A673 (cell line): ENCODE measurements at places on chromosomes 6 and 20. TPM values are rescaled to one million over a fixed set of nuclear protein-coding genes. Genes with fewer than 3 reads are reported as not detected.

DNA sequence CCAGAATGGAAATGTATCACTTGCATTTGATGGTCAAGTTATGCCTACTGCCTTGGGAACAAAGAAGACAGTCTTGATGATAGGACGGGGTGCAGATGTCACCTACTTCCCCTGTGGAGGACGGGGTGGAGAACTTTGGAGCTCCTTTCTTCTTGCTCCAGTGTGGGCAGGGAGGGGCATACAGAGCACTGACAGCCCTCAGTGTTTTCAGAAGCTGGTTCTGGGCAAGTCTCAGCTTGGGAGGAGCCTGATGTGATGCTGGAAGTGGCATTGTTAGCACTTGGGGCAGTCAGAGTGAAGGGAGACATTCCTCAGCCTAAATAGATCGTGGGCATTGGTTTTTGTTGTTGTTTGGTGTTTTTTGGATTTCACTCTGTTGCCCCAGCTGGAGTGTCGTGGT lies 59.7 kb downstream of the SYNJ2 start:
- no peak for DNase-seq

The NEU1 gene
- total RNA-seq, result 28.5 and 34.3 TPM in 2 replicates

The LAMA5 gene
- total RNA-seq, result 4.2 and 13.2 TPM in 2 replicates

DNA sequence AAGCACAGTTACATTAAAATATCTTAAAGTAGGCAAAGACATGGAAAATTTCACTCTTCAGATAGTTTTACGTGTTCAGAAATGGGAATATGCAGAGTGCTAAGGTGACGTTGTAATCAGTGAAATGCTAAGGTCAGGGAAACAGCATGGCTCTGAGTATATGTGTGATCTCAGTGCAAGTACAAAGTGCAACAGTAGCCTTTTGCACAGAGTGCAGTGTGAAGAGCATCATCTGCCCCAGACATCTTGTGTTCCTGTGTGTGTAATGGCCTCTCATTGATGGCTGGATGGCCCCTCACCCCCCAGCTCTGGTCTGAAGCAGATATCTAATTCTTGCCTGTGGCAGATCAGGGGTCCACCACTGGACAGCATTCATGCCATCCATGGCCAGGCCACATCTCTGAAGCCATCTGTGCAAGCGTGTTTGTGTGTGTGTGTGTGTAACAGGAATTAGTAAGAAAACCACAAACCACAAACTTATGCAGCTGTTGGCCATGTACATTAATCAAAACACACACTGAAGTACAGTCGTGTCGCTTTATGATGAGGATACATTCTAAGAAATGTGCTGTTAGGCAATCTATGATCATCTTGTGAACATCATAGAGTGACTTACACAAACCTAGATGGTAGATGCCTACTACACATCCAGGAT lies 165.1 kb downstream of the RALGAPA2 start:
- no peak for DNase-seq

- no peak for DNase-seq
These were observed 93.2 kb downstream of the FOXF2 start for GRCh38 chr6:1482381-1483166.

DNA sequence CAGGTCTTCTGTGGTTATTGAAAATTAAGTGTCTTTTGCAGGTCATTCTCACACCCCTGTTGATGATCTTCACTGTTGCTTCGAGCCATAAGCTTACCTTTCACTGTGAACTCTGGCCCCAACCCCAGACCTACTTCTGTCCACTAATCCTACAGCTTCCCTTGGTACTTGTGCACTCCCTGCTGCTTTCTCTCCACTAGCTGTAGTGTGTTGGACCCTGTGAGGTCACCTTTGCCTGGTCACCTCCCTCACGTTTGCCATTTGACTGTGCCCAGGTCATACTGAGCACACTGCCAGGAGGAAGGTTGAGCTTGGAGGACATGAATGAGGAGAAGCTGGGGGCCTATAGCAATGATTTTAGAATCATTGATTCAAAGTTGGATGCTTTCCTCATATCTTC lies 94.0 kb downstream of the PLCB1 start:
- no peak for DNase-seq

GRCh38 chr6:160279850-160280249 lies 21.2 kb upstream of the SLC22A2 start:
- DNase-seq, result no peak

DNA sequence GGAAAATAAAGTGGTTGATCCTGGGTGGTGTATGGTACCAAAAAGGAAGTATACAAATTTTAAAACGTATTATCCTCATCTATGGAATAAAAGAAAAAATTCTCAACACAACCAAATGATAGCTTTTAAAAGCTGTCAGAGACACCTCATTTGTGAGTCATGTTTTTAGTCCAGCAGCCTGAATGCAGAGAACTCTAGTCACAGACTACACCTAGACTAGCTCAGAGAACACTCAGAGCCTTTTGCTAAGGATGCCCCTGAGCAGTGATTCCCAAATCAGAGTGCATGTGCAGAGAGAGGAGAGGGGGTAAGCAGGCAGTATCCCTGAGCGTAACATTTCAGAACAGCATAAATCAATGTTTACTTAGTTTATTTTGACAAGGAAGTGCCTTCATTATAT lies 809.3 kb downstream of the HACE1 start:
- DNase-seq, result peak; percentile 16

DNA sequence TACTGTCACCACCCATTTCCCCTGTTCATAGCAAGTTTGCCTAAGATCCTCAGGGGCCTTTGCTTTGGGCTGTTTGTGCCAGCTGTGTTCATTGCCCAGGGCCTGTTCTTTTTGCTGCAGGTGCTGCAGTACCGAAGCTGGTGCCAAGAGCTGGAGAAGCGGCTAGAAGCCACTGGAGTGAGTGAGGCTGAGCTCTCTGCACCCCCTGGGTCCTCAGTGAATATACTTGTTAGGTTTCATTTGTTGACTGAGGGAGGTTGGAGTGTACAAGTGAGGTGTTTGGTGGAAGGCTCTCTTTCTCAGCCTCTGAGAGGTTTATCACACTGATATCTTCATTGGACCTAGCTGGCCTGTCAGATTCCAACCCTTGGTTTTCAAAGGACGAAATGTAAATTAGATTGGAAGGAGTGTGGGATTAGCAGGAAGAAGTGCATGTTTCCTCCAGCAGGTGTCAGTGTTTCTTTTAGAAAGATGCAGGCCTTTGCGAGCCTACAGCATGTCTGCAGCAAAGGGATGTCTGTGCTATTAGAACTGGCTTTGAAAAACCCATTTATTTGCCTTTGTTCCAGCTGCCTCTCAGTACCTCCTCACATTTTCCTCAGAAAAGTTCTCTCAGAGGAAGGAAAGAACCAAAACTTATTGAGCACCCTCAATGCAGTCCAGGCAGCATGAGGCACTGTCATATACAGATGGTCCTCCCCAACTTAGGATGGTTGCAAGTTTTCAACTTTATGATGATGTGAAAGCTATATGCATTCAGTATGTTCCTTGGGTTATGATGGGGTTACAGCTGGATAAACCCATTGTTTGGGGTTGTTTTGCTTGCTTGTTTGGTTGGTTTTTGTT lies 8.3 kb downstream of the CEP250 start:
- DNase-seq, result peak; percentile 80

DNA sequence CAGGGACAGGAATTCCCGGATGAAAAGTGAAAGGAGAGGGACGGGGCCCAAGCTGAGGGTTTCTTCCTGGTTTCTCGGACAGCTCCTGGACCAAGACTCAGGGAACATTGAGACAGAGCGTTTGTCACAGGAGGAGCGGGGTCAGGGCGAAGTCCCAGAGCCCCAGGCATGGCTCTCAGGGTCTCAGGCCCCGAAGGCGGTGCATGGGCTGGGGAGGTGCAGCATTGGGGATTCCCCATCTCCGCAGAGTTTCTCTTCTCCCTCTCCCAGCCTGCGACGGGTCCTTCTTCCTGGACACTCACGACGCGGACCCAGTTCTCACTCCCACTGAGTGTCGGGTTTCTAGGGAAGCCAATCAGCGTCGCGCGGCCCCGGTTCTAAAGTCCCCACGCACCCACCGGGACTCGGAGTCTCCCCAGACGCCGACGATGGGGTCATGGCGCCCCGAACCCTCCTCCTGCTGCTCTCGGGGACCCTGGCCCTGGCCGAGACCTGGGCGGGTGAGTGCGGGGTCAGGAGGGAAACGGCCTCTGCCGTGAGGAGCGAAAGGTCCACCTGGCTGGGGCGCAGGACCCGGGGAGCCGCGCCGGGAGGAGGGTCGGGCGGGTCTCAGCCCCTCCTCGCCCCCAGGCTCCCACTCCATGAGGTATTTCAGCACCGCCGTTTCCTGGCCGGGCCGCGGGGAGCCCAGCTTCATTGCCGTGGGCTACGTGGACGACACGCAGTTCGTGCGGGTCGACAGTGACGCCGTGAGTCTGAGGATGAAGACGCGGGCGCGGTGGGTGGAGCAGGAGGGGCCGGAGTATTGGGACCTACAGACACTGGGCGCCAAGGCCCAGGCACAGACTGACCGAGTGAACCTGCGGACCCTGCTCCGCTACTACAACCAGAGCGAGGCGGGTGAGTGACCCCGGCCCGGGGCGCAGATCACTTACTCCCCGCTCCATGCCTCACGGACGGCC lies 54.6 kb upstream of the POLR1H start:
- no peak for DNase-seq

DNA sequence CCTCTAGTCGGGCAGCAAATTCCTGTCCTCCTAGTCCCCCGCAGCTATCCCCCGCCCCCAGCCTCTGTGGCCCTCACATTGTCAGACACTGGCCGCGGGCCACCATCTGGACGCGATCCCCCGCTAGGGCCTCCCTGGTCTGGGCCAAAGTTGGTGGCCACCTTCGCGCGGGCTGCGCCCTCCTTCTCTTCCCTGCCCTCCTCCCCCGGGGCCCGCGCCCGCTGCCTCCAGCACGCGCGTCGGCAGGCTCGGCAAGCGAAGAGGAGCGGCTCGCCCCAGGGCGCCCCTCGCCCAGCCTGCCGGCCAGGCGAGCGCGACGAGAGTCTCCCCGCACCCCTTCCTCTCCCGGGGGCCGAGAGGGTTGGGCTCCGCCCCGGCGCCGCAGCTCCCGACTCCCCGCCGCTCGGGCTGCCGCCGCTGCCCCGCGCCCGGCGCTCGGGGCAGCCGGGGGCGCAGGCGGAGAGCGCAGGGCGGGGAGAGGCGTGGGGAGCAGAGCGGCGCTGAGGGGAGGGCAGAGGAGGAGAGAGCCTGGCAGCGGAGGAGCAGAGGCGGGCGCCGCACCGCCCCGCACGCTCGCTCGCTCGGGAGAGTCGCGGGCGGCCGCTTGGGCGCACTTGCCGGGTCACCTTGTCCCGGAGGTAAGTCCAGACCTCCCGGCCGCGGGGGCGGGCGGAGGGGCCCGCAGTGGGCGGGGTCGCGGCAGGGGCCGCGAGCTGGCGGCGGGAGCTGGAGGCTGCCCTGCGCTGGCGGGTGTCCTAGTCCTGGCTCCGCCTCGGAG lies at the start of gene SYNDIG1:
Gene SYNDIG1, plus strand, starts transcription at position 514 of the 778 bp plus-strand sequence. CDS start 73,469 bp downstream, outside the sequence.
- peak; percentile 66 for DNase-seq

- no peak for DNase-seq
These were observed 19.6 kb upstream of the FAM83C start for GRCh38 chr20:35311822-35312221.

DNA sequence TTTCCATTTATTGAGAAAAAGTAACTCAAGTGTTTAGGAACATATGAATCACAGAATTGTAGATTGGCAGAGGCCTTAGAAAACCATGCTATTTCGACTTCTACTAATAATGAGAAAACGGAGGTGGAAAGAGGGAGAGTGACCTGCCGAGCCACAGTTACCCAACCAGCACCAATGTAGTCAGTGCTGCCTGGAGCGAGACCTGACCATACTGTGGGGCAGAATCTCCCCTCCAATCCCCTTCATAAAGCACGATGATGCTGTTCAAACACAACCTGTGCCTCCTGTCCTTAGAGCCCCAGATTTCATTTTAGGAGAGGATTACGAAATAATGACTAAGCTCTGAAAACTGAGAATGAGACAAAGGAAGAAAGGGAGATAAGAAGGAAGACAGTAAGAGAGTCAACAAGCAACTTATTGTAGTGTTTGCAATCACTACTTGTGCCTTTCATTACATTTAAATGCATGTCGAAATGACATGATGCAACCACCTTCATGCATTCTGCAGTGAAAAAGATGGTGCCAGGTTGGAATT lies 70.6 kb downstream of the ATXN1 start:
- no peak for DNase-seq

- DNase-seq, result peak; percentile 42
These were observed 4.2 kb upstream of the ZBTB46 start for GRCh38 chr20:63835021-63835858.

The RCAN2 gene
- total RNA-seq, result 0.13 TPM in 1 of 2 replicates, not detected in the other

The ERVFRD-1 gene
- total RNA-seq, result 0.09 and 0.11 TPM in 2 replicates
